ENCODE measurements at places on chromosomes 13 and 19.

- no peak for DNase-seq
Observed at GRCh38 chr19:19053508-19054314, 10.1 kb upstream of the SLC25A42 start.

DNA sequence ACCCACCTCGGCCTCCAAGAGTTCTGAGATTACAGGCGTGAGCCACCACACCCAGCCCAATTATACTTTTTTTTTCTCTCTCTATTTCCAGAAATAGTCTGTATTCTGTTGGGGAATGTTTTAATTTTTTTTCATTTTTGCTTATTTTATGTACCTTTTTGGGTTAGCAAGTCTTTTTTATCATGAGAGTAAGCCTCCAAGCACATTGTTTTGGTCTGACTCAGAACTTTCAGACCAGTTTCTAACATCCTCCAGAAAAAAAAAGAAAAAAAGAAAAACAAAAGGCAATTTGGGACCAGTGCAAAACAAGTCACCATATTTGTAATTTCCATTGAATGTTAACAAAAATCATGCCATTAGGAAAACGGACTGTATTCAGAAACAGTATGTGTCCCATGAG, 1465.5 kb downstream of the SLITRK5 start:
- DNase-seq: no peak

DNA sequence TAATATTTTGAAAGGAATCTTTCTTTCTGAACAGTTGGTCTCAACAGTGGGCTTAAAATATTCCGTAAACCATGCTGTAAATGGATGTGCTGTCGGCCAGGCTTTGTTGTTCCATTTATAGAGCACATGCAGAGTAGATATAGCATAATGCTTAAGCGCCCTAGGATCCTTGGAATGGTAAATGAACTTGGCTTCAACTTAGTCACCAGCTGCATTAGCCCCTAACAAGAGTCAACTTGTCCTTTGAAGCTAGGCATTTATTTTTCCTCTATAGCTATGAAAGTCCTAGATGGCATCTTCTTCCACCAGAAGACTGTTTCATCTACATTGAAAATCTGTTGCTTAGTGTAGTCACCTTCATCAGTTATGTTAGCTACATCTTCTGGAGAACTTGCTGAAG, 47.6 kb downstream of the SACS start:
- DNase-seq: no peak

GRCh38 chr13:48236528-48237353, 3.7 kb downstream of the ITM2B start:
- DNase-seq: no peak

GRCh38 chr19:53518716-53519115, 19.2 kb upstream of the ZNF331 start:
- DNase-seq: no peak

DNA sequence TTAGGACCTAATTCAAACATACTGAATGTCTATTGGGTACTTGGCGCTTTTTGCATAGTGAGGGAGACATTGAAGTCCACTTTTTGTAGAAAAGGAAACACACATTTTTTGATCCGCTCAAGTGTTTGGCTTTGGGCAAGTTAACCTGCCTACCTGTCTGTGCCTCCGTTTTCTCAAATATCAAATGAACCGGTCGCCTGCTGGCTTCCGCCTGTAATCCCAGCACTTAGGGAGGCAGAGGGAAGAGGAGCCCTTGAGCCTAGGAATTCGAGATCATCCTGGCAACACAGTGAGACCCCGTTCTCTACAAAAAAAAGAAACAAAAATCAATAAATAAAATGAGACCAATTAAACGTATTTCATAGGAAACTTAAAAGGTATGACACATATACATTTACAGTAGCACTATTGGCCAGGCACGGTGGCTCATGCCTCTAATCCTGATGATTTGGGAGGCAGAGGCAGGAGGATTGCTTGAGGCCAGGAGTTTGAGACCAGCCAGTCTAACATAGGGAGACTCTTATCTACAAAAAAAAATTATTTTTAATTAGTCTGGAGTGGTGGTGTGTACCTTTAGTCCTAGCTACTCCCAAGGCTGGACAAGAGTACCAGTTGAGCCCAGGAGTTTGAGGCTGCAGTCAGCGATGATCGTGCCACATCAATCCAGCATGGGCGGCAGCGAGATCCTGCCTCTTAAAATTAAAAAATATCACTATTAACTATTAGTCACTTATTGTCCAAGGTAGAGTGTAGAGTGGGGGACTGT, 1.3 kb downstream of the RAD23A start:
- DNase-seq: no peak

GRCh38 chr13:20156702-20157101, 4.2 kb downstream of the GJA3 start:
- no peak for DNase-seq

- DNase-seq: no peak
Observed at GRCh38 chr13:111893071-111893606, 173.8 kb upstream of the SOX1 start.

DNA sequence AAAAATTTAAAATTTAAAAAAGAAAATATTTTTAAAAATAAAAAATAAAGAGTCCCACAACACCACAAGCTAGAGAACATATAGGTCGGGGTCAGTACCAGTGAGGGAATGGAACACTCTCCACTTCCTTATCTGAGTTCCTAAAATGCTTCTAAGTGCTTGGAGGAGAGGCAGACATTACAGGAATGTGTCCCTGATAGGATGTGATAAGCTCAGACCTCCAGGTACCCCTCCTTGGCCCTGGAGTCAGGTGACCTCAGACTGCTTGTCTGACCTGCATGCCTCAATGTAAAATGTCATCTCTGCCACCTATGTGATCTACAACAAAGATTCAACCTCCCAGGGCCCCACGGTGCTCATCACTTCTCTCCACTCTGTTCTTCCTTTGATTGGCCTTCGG, 2.8 kb downstream of the ZNF814 start:
- no peak for DNase-seq

GRCh38 chr13:110073982-110074381, 233.0 kb downstream of the COL4A1 start:
- DNase-seq: no peak

GRCh38 chr13:91133941-91134802, 213.3 kb upstream of the MIR17HG start:
- no peak for DNase-seq

DNA sequence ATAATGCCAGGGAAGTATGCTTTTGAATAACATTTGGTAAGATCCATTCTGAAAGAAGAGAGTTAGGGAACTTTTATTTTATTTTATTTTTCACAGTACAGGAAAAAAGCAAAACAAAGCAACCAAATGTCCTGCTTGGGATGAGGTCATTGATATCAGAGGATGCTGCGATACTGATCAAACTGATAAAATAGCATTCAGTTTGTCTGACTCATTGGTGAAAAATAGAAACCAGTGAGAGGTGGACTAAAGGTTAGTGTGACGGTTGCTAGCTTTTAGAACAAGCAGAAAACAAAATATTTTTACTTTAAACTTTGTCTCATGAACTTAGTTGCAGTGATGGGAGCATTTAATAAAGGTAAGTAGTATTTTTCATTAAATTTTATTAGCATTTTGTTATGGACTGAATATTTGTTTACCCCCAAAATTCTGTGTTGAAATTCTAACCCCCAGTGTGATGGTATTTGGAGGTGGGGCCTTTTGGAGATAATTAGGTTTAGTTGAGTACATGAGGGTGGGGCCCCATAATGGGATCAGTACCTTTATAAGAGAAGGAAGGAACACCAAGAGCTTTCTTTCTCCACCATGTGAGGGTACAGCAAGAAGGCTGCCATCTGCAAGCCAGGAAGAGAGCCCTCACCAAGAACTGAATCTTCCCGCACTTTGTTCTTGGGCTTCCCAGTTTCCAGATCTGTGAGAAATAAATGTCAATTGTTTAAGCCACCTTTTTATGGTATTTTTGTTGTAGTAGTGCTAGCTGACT, 37.3 kb downstream of the ITGBL1 start:
- DNase-seq: no peak

DNA sequence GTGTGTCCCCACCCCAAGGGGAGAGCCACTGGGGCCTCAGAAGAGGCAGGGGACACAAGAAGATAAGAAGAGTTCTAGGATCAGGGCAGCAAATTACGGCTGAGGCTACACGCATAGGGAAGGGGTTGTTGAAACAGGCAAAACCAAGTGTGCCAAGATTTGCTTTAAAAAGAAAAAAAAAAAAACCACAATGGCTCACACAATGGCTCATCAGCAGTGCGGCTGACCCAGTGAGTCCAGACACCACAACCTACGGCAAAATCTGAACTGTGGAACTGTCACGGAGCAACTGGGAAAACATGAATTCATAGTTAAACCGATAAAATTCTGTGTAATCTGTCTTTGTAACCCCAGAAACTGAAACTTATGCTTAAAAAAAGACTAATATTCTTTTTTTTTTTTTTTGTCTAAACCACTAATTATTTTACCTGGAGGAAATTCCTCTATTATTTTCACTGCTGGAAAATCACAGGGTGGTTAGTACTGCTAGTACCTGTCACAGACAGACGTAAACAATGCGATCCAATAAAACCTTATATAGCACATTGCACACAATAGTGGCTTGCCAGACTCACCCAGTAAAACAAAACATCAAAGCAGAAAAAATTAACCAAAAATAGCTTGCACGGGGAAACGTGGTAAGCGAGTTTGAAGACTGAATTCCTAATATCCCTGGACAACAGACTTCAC, 325.4 kb upstream of the TSHZ3 start:
- DNase-seq: no peak

Data from DMS 273 treated with DMSO at 0.1 percent for 48 hours (cell line).